ENCODE measurements at places on chromosomes 5 and 9.

DNA sequence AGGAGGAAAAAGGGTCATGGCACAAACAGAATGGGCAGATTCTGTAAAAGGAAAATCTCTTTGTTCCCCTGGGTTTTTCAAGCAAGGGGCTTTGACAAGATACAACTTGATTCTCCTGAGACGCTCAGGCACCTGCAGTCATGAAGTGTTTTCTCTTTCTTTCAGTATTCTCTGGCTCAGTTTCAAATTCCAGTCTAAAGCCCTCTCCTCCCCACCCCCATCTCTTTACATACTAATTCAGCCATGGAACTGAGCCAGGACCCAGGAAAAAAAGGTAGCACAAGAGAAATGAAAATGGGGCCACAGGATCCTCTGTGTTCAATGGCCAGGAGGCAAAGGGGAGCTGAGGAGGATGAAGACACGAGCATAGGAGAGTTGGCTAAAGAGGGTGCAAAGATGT lies 408.4 kb downstream of the SPOCK1 start:
- no peak for DNase-seq

- DNase-seq: no peak
These were observed 465.9 kb downstream of the TUSC1 start for GRCh38 chr9:25212361-25212760.

- no peak for DNase-seq
These were observed 37.8 kb downstream of the NEURL1B start for GRCh38 chr5:172678902-172679301.

GRCh38 chr5:36635721-36636390 lies 29.4 kb downstream of the SLC1A3 start:
- DNase-seq: no peak

DNA sequence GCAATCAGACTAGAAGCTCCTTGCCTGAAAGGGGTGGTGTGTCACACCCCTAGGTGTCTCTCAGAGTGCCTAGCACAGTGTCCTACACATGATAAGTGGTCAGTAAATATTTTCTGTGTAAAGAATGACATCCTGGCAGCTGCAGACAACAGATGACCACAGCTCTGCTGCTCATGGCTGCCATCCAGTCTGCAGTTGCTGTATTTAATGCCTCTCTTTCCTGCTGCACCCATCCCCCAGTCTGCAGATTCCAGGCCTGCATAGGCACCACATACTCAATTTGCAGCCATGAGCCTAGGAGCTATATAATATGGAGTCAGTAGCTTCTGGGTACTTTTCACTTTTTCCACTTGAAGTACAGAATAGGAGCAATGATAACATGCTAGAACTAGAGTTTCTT lies 94.9 kb upstream of the NR4A3 start:
- no peak for DNase-seq

DNA sequence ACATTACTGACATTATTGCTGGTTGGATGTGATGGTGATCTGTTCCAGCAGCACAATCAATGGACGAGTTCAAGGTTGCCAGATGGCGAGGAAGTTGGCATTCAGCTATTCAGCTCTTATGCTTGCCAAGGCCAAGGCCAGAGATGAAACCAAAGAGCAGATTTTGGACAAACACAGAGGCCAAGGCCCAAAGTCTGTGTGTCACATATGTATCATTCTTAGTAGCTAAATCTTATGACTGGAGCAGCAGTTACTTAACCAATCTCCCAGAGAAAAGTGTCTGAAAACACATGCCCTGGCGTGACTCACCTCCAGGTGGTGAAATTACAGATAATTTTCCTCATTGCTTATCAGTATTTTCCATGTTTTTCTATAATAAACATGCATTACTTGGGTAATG lies 189.0 kb upstream of the EGFLAM start:
- peak; percentile 27 for DNase-seq

DNA sequence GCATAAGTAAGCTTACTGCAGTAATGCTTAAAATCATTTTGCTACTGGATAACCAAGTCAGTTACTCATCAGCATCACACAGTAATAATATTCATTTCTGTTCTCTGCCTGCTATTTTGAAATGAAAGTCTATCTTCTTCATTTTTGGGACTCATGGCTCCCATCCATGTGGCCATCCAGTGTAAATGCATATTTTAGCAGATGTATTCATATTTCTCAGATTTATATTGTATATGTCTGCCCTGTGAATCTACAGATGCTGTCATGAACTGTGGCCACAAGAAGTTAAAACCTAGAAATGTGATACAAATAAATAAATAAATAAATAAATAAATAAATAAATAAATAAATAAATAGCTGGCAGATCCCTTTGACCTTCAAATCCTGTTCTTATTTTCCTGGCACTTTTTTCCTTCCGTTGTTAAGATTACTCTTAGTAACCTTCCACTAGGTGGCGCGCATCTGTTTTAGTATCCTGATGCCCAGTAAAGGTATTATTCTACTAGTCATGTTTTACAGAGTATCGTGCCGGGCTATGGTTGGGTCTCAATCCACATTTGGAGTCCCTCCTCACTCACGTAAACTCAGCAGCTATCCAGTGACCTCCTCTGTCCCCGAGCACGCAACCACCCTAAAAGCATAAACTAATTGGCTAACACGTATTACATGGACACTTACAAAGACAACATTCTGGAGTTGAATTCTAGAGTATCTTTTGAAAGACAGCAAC lies 79.2 kb upstream of the IL7R start:
- DNase-seq: peak; percentile 81

GRCh38 chr5:68443091-68443490 lies 227.5 kb downstream of the PIK3R1 start:
- DNase-seq: no peak

GRCh38 chr5:118553662-118554061 lies 434.7 kb downstream of the DTWD2 start:
- DNase-seq: peak; percentile 58

DNA sequence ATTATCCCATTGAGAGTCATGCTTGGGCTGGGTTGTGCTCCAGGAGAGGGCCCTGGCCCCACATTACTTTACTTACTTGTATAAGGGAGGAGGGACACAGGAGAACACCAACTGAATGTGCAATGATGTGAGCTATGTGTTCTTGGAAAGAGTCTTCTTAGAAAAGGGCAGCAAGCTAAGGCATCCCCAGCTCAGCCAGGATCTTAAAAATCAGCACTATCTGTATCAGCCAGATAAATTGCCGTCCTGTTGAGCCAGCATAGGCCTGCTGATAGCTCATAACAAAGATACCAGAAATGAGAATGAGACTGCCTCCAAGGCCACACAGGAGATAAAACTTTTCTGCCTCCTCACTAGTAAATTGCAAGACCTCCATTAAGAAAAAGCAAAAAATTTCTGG lies 357.5 kb downstream of the CAAP1 start:
- no peak for DNase-seq

- DNase-seq: peak; percentile 32
These were observed 49.1 kb downstream of the HOMER1 start for GRCh38 chr5:79464695-79465332.

DNA sequence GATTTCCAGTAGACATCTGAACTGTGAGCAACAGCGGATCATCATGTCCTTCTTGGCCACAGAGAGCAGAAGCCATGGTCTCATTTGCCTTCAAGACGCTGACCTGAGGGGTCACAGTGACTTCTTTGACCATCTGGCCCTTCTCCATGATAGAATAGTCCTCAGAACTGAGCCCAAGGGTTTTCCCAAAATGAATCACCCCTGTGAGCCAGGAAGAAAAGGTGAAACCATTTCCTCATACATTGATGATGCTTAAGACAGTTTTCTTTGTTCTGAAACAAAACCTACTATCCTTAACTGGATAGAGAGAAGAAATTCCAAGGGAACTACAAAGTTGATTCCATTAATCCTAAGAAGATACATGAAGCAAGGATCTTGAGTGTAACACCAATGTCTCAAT lies 503.9 kb downstream of the CTNND2 start:
- no peak for DNase-seq

- no peak for DNase-seq
These were observed 157.6 kb downstream of the CRB2 start for GRCh38 chr9:123513554-123513953.

DNA sequence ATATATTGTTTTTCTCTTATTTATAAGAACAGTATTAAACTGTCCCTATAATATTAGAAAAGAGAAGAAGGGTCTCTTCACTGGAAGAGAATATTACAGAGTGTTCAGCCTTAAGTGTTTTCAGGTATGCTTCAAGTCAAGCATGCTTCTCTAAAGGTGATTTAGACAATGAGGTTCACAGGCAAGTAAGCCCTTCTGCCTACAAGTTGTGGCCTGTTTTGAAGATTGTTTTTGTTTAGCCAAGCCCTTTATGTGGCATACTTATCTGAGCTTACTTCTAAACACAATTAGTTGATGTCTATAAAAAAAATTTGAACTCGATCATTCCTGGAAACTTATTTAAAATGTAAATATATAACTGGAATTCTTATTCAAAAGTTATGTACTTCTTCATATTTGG lies 343.8 kb upstream of the CDH18 start:
- no peak for DNase-seq

- DNase-seq: no peak
These were observed 35.5 kb upstream of the EMB start for GRCh38 chr5:50476549-50476948.

DNA sequence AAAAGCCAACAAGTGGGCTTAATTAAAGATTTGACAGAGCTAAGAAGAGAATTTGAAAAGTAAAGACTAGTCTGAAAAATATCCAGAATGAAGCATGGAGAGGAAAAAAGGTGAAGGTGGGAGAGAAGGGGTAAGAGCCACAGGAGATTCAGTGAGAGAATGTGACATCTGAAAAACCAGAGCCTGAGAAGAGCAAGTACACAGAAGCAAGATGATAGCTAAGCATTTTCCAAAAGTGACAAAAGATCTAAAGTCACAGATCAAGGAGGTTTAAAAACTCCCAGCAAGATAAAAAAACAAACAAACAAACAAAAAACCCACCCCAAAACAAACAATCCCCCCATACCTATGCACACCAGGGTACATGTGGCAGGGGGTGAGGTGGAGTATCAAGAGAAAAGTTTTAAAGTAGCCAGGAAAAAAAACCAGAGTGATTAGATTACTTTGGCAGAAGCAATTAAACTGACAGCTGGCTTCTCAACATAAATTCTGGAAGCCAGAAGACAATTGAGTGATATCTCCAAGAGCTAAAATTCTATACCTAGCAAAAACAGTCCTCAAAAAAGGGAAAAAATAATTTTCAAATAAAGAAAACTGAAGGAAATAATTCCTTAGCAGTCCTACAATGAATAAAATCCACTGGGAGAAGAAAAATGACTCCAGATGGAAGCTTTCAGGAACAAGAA lies 111.4 kb downstream of the RAPGEF6 start:
- DNase-seq: no peak

GRCh38 chr9:34633851-34634550 lies 3.6 kb downstream of the SIGMAR1 start:
- peak; percentile 71 for DNase-seq

DNA sequence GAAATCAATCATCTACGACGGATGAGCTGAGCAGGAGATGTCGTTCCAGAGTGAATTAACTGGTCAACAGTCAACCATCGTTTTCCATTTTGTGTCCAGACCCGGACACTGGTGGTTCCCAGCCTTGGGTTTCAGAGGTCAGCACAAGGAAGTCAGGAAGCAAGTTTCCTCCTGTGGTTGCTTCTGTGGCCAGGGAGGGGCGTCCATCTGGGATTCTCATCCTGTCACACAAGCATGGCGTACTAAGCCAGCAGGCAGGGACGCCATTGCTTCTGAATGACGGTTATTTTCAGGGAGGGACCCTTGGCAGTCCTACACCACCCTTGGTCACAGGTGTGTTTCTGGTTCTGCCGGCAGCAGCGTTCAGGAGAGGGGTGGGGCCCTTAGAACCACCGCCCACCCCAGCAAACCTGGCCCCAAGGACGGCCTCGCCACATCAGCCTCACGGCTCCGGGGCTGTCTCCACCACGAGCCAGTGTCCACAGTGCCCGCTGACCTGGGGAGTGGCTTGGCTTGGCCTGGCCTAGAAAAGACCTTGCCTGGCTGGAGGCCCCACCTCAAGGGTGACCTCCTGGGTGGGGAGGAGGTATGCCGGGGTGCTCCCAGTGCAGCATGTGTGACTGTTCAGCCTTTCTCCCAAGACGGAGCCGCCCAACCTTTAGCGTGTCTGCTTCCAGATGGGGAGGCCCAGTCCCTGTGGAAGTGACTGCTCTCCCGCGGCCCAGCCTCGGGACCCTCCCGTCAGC lies 25.2 kb downstream of the NDUFS6 start:
- DNase-seq: no peak

GRCh38 chr9:133716564-133717112 lies 21.5 kb downstream of the SARDH start:
- DNase-seq: no peak

- no peak for DNase-seq
These were observed 207.0 kb upstream of the MAP3K1 start for GRCh38 chr5:56608217-56608925.

DNA sequence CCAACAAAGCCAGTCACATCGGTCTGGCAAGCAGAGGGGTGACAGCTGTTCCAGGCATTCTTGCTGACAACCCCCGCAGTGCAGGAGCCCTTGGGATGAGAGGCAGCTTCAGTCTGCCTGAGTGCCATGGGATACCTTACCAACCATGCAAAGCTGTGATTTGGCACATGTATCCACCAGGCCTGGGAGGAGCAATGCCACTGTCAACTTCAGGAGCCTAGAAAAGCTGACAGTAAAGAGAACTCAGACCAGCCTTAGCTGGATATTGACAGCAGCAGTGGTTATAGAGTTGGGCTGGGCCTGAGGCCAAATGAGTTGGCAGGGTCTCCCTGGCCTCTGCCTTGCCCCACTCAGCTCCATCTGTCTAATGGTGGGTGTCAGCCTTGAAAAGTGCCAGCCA lies 10.1 kb upstream of the PLPPR1 start:
- no peak for DNase-seq

- DNase-seq: no peak
These were observed 181.9 kb downstream of the FGF18 start for GRCh38 chr5:171601266-171601881.

GRCh38 chr9:131817627-131818026 lies 77.8 kb upstream of the RAPGEF1 start:
- DNase-seq: no peak

DNA sequence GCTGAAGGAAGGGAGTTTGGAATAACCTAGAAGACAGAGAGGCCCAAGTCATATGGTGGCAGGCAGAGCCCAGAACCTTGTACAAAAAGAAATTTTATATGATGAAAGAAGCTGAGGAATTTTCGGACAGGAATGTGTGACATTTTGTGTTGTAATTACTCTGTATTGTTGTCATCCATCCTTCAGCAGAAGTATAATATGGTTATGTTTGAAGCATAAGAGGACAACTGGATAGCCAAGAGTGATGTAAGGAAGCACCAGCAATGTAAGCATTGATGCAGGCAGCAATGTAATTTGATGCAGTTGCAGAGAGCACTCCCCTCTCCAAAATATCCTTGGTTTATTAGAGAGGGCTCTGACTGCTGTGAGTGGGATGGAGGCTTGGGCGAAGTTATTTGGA lies 19.1 kb upstream of the SNX2 start:
- no peak for DNase-seq
